Anterior cingulate cortex (tissue), 58 donors: ENCODE measurements at places on chromosomes 11 and 22.

GRCh38 chr22:20957102-20957682 is 9.9 kb upstream of the AIFM3 start:
- DNase-seq: peak; percentile 29

DNA sequence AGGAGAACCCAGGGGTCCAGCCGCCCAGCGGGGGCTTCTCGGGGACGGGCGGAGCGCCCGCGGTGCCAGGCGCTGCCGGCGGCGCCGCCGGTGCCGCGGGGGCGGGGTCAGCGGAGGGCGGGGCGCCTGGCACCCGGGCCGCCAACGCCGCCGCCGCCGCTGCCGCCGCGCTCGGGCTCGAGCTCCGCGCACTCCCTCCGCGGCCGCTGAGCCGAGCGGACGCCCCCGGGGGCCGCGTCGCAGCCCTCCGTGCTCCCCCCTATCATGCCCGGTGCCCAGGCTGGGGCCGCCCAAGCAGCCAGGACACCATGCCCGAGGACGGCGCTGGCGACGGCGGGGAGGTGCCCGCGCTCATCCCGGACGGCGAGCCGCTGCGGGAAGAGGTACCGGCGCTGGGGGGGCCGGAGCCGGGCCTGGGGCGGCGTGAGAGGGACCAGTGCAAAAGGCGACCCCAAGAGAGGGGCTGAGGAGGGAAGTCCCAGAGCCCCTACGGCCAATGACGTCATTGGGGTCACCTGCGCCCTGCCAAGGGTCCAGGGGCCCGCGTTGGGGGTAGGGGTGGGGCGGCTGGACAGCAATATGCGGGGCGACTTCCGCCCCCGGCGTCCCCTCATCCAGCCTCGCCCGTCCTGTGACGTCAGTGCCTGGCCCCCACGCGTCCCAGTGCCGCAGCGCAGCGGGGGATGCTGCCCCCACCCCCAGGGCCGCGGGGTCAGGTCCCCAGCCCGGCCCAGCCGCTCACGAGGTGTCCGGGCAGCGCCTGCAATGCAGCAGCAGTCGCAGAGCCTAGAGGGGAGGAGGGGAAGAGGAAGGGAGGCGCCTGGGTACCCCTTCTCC is at the start of gene TMEM151A:
Gene TMEM151A (plus strand): TSS at position 189 of the 837 bp plus-strand sequence. CDS start 120 bp downstream, at position 309.
- peak; percentile 42 for DNase-seq

- DNase-seq: no peak
Measured at GRCh38 chr22:29345932-29346331, 30.4 kb upstream of the RASL10A start.

- no peak for DNase-seq
Measured at GRCh38 chr11:125777309-125777708, 1.3 kb downstream of the PATE2 start.

GRCh38 chr11:118789501-118790356 is 1.2 kb downstream of the DDX6 start:
- DNase-seq: no peak

- no peak for DNase-seq
Measured at GRCh38 chr22:49517211-49517610, 310.5 kb downstream of the BRD1 start.

DNA sequence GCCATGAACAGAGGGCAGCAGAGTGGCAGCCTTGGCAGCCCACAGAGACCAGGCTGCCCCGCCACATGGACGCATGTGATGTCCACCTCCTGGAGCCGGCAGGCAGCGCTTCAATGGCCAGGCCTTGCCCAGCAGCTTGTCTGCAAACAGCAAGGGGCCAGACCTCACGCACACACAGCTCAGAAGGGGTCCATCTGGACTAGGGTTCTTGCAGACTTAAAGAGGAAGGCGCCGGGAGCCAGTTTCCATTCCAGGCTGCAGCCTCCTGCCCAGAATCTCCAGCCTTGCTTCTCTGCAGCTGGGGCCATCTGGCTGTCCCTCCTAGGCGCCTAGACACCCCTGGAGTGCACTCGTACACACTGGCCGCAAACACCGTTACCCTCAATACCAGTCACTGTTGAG is 91.9 kb upstream of the TMEM45B start:
- no peak for DNase-seq

DNA sequence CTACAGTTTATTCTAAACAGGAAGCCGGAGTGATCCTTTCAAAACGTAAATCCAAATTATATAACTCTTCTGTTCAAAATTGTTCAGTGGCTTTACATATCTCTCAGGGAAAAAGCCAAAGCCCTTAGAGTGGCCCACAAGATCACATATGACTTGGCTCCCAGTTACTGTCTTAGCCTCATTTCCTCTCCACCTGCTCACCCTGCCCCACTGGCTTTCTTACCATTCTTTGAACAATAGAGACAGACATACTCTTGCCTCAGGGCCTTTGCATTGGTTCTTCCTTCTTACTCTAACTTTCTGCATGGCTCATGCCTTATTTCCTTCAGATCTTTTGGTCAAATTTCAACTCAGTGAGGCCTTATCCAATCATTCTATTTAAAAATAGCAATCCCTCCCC is 52.1 kb downstream of the STIM1 start:
- no peak for DNase-seq

- DNase-seq: no peak
Measured at GRCh38 chr11:85847436-85847835, 7.7 kb upstream of the CCDC83 start.

DNA sequence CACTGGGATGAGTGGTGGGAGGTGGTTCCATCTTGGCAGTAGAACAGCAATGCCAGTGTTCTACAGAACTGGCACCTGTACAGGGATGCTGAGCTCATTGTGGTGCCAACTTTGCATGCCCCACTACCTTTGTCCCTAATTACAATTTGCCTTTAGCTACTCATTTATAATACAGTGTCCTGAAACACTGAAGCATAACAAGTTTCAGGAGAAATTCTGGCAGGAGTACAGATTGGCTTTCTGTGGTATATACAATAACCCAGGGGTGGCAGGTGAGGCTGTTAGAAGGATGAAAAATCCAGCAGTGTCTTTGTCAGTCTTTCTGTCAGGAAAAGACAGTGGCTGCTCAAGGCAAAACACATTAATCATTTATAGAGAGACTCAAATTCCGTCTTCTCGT is 240.3 kb downstream of the FAM76B start:
- no peak for DNase-seq

DNA sequence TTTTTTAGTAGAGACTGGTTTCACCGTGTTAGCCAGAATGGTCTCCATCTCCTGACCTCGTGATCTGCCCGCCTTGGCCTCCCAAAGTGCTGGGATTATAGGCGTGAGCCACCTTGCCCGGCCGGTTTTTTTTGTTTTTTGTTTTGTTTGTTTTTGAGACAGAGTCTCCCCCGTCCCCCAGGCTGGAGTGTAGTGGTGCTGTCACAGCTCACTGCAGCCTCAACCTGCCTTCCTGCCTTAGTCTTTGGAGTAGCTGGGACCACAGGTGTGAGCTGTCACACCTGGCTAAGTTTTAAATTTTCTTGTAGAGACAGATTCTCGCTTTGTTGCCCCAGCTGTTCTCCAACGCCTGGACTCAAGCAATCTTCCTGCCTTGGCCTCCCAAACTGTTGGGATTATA is 3.2 kb downstream of the PPIL2 start:
- no peak for DNase-seq

DNA sequence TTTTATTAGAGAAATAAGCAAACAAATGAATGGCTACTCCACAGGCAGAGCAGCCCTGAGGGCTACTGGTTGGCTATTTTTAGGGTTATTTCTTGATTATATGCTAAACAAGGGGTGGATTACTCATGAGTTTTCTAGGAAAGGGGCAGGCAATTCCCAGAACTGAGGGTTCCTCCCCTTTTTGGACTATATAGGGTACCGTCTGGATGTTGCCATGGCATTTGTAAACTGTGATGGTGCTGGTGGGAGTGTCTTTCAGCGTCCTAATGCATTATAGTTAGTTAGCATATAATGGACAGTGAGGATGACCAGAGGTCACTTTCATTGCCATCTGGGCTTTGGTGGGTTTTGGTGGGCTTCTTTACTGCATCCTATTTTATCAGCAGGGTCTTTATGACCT is 19.2 kb downstream of the SLC22A6 start:
- no peak for DNase-seq

DNA sequence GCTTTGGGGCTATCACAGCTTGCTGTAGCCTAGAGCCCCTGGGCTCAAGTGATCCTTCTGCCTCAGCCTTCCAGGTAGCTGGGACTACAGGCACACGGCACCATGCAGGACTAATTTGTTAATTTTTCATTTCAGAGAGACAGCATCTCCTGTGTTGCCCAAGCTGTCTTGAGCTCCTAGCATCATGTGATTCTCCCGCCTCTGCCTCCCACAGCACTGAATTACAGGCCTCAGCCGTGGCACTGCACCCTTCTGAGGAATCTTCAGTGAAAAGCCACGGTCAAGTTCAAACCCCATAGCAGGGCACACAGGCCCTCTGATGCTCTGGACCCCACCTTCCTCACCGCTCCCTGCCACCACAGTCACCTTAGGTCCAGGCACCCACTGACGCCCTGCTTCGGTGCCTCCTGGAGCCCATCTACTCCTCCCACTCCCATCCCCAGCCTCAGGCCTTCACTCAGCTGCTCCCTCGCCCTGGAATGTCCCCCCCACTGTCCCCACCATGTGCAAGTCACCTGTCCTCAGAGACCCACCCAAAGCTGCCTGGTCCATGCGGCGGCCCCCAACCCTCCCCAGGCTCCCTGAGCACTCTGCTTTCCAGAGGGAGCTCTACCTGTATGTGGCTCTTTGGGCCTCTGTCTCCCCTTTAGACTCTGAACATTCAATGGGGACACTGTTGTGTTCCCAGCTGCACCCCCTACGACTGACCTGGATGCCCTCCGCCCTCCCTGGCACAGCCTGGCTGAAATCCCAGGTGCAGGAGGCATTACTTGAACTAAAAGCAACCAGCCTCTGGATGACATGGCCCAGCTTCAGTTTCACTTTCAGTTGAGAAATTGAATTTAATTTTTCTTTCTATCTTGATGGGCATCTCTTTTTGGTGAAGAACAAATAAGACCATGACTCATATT is 1.6 kb downstream of the APOL2 start:
- no peak for DNase-seq

- no peak for DNase-seq
Measured at GRCh38 chr11:1406571-1407485, 17.1 kb downstream of the BRSK2 start.

DNA sequence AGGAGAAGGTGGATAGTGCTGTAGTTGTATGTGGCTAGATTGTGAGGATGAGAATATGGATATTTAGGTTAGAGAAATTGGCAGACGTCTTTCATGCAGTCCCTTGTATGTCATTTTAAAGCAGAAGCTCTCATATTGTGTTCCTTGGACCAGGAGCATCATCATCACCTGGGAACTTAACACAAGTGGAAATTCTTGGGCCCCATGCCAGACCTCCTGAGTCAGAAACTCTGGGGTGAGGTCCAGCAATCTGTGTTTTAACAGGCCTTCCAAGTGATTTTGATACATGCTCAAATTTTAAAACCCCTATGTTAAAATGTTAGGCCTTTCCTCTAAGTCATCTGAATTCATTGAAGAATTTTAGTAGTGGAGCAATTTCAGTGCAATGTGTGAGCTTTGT is 34.8 kb downstream of the JHY start:
- no peak for DNase-seq

GRCh38 chr11:27552341-27552740 is 45.8 kb upstream of the LIN7C start:
- DNase-seq: no peak

DNA sequence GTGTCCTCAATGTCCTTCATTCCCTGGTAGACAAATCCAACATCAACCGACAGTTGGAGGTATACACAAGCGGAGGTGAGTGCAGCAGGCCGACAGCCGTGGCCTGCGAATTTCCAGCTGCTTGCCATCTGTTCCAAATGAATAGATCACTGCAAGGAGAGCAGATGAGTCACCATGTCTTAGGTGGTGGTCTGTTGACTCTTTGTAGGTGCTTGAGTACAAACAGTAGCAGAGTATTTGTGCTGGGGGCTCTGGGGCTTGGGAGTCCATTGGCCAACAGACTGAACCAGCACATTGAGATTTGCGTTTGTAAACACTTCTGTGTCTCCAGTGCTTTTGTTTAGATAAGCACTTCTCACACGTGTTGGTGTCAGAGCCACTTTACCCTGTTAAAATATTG is 21.1 kb downstream of the EIF3L start:
- DNase-seq: no peak

GRCh38 chr22:43969989-43970755 is 14.9 kb downstream of the SAMM50 start:
- no peak for DNase-seq

- DNase-seq: no peak
Measured at GRCh38 chr22:49749885-49750510, 77.7 kb downstream of the BRD1 start.

DNA sequence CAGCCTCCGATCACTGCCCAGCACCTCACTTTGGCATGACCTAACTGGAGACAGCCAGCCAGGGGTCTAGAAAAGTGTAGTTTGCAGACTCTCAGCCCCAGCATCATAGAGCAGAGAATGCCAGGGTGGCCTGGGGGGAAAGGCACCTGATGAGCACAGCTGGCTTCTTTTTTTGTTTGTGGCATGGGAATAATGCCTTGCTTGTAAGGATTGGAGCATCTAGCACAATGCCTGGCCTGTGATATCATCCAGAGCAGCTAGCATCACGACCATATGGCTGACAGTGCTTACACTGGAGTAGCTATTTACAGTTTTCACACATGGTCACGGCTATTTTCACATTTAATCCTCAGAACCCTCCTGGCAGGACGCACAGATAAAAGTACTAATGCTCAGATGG is 594.8 kb upstream of the B3GAT1 start:
- DNase-seq: peak; percentile 44

- no peak for DNase-seq
Measured at GRCh38 chr11:38153985-38154384, 1555.9 kb upstream of the RAG2 start.

DNA sequence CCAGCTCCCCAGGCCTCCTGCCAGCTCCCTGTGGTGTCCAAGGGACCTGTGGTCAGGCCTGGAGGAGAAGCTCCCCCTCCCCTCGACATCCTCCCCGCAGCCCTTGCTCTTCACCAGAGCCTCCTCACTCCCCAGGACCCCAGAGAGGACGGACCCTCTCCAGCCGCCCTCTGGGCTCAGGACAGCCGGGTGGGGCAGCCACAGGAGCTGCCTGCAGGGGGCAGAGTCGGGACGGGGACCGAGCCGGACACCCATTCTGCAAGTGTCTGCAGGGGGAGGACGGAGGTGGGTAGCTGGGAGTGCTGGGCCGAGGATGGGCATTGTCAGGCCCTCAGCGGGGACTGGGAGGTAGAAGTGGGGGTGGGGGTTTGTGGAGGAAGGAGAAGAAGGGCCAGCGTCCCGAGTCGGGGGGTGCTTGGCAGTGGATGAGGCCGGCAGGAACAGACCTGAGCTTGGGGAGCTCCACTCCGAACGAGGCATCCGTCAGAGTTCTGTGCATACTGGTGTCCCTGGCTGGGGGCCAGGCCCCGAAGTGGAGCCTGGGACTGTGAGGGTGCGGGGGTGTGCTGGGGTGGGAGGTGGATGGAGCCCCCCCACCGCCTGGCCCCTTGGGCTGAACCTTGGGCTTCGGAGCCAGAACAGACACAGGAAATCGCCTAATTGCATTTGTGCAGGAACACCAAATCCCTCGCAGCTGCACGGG is 15.2 kb downstream of the PRR33 start:
- no peak for DNase-seq

DNA sequence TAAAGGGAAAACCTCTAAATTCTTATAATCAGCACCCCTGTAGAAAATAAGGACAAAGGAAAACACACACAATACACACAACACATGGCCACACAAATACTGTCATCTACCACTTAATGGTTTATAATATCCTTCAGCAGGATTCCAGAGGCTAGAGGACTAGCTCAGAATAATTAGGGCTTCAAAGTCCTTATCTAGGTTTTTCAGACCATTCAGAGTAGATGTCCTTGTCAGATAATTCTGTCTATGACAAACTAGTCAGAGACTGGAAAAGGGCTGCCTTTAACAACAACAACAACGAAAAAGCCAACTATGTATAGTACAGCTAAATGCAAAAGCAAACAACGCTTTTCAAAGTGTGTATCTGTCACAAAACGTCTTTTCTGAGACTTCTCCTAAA is 456.5 kb upstream of the CNTN5 start:
- DNase-seq: no peak
